ENCODE measurements at places on chromosomes 4 and X.

GRCh38 chrX:105267167-105267566 is 46.7 kb upstream of the TEX13A start:
- H3K27ac ChIP-seq, result no peak overlapping the region
- DNase-seq, result no peak
- no peaks in the 10 kb centered on the region for H3K4me1 ChIP-seq
- H3K27me3 ChIP-seq, result no peaks in the 10 kb centered on the region

GRCh38 chrX:125810856-125811255 is 355.2 kb downstream of the DCAF12L2 start:
- H3K4me3 ChIP-seq, result no peak overlapping the region
- H3K27me3 ChIP-seq, result no peaks in the 10 kb centered on the region
- no peak for DNase-seq
- H3K27ac ChIP-seq, result no peak overlapping the region
- H3K36me3 ChIP-seq, result no peaks in the 10 kb centered on the region
- no peaks in the 10 kb centered on the region for H3K4me1 ChIP-seq

DNA sequence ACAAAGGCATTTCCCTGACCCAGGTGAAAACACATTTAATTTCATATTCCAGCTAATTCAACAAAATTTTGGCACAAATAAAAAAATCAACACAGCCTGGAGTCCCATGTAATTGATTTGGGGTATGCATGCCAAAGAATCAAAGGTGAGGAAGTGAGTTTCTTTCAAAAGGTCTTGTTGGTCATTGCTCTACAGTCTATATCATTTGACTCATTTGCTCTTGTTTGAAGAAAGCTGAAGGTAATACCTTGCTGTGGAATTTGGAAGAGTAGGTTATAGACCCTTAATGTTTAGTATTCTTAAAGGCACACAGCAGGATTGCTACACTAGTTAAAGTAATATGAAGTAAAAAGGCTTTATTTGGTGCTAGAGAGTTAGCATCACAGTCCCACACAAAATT is 25.4 kb downstream of the COL4A6 start:
- no peaks in the 10 kb centered on the region for H3K36me3 ChIP-seq
- H3K27ac ChIP-seq, result no peak overlapping the region
- no peak overlapping the region for H3K4me3 ChIP-seq

DNA sequence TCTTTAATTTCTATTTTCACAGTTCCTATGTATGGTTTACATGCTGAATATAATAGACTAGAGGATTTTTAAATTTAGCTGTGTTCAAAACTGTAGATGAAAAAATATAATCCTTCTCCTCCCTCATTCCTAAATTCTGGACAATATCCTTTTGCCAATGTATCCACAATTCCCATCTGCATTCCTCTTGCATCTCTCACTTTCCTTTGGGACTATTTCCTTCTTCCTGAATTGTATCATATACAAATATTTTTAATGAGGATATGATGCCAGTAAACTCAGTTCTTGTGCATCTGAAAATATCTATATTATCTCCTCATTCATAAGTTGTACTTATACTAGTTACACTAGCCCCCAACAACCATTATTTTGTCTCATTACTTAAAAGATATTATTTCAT is 46.7 kb downstream of the DDX60L start:
- DNase-seq, result no peak
- no peak overlapping the region for H3K27ac ChIP-seq
- H3K27me3 ChIP-seq, result no peaks in the 10 kb centered on the region

DNA sequence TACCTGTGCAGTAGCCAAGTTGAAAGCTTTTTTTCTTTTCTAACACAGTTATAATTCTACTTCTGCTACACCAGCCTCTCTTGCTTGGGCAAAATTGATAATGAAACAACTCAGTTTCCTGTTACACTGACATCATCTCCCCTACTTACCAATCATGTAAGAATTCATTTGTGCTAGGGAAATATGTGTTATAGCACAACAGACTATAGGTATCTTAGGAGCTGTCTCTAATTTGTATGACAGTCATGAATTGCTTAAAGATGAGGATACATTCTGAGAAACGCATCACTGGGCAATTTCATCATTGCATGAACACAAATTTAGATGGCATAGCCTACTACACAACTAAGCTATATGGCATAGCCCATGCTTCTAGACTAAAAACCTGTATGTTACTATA is 246.3 kb upstream of the ANKRD50 start:
- H3K27ac ChIP-seq, result no peak overlapping the region
- H3K36me3 ChIP-seq, result no peaks in the 10 kb centered on the region
- H3K4me1 ChIP-seq, result peaks cover 2% of the 10 kb centered on the region
- H3K27me3 ChIP-seq, result no peaks in the 10 kb centered on the region
- DNase-seq, result no peak

All from SK-N-SH (cell line).